ENCODE measurements at places on chromosomes 11 and 22.

DNA sequence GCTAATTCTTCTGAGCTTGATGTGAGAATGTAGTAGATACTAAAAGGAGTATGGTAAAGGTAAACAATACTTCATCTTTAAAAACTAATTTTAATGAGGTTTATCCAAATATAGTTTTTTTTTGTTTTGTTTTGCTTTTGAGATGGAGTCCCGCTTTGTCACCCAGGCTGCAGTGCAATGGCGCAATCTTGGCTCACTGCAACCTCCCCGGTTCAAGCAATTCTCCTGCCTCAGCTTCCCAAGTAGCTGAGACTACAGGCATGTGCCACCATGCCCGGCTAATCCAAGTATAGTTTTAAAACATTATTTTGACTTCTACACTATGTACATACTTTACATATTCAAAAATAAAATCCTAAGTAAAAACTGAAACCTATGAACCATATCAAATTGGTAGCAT is 4.1 kb downstream of the ZBTB44 start:
- DNase-seq, result no peak

DNA sequence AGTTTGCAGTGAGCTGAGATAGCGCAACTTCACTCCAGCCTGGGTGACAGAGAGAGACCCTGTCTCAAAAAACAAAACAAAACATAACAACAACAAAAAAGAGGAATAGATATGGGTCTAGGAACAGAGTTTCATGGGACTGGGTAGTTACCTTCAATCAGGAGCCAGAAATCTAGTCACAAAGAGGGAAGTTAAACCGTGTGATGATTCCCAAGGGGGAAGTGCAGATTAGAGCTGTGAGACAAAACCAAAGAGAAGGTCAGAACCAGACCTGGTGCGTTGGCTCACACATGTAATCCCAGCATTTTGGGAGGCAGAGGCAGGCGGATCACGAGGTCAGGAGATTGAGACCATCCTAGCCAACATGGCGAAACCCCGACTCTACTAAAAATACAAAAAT is 42.1 kb upstream of the LARGE1 start:
- DNase-seq, result no peak

DNA sequence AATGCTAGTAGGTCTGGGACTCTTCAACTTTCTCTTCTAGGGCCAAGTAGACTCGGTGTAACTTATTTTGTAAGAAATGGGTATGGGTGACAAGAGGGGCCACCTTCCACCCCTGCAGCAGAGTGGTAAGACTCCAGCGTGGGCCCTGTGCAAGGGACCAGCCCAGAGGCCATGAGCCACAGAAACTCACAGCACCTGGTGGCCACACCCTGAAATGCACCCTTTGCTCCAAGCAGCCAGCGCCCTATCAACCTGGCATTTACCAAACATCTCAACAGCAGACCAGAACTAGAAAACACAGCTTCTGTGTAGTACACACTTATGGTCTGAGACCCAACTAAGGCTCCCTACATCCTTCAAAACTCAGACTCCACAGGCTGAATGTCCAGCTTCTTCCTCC is 5.7 kb downstream of the CDCA5 start:
- peak; percentile 12 for DNase-seq

DNA sequence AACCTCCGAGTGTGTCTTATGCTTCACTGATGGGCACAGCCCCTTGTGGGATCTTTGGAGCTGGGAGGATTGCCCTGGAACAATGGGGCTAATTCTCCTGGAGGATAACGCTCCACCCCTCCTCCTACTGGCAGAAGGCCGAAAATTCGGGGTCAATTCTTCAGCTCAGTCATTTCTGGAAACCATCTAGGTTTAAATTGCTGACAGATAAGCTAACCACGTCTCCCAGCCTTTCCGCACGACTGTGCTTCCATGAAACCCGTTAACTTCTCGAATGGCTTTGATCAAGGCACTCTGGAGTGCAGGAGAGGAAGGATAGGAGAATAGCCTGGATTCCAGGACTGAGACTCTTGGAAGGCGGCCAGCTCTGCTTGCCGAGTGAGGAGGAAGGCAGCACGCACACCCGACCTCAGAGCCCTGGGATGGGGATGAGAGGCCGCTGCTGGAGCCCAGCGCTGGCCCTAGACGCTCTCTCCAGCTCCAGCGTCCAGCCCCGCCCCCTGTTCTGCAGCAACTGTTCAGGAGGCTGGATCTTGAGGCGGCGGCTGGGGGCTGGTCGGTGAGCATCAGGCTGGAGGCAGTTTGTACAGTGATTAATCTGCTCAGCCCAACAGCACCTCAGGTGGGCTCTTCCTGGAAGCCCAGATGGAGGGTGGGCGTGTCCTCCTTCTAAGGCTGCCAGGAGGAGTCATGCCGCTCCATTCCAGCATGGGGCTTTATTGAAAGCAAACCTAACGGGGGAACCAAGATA is 176.7 kb upstream of the NCAM1 start:
- peak; percentile 95 for DNase-seq

GRCh38 chr11:11218629-11218986 is 134.4 kb downstream of the CSNK2A3 start:
- DNase-seq, result no peak

DNA sequence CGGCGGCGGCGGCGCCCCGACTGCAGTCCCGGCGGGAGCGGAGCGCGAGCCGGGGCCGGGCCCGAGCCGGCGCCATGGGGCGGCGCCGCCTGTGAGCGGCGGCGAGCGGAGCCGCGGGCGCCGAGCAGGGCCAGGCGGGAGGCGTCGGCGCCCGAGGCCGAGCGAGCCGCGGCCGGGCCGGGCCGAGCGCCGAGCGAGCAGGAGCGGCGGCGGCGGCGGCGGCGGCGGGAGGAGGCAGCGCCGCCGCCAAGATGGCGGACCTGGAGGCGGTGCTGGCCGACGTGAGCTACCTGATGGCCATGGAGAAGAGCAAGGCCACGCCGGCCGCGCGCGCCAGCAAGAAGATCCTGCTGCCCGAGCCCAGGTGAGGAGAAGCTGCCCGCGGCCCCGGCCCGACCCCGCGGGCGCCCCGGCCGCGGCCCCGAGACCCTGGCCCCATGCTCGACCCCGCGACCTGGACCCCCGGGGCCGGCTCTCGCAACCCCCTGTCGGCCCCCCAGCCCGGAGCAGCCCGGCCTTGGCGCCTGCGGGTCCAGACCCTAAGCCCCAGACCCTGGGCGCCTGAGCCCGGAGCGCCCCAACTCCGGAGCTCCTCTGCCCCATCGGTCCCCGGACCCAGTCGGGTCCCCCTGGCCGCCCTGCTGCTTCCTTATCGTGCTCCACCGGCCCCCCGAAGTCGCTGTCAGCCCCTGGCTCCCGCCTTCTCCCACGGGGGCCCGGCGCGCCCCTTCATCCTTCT is at the start of gene GRK2:
TSS of gene GRK2 (plus strand) at position 25 of the 739 bp plus-strand sequence. CDS start at position 252, 227 bp downstream.
- peak; percentile 50 for DNase-seq

- no peak for DNase-seq
These were observed 16.8 kb upstream of the ACCSL start for GRCh38 chr11:44030996-44031395.

DNA sequence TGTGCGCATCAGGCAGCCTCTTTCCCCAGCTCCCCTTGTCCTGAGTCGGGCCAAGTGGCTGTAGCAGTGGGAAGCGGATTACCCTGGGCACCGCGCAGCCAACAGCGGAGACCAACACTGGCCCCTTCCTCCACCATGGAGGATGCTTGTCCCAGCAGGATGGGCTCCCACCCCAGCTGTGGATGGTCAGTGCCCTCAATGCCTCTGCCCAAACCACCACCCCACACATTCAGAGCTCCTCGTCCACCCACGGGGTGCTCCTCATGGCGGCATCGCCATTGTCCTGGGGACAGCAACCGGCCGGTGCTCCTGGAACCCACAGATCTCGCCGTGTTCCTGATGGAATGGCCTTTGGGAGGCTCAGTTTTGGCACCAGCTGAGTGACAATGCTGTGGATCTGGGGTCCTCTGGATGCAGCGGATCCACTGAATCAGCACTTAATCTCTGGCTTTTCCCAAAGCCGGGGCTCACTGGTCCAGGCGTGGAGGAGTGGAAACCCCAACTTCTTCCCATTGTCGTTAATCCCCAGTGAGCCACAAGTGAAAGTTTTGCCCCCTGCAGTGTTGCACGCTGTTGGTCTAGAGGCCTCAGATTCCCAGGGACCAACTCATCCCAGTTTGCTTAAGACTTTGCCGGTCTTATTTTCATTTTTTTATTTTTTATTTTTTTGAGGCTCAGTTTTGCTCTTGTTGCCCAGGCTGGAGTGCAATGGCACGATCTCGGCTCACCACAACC is 4.1 kb upstream of the B4GALNT4 start:
- DNase-seq, result no peak

DNA sequence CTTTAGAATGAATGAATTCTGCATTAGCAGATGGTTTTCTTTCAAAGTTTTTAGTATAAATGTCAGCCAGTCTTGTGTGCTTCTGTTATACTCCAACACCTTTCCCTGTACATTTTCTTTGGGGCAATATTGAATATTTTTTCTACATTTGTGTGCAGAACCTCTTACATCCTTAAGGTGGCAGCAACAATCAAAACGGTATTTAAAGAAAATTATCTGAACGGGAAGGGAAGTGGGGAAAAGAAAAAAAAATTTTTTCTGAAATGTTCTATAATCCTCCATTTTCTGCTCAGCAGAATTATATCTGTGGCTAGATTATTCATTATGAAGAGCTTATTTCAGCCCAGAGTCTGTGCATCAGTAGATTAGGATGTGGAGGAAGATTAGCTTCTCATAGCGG is 347.3 kb upstream of the RAG2 start:
- DNase-seq, result peak; percentile 13

GRCh38 chr11:74255741-74256375 is 55.6 kb downstream of the P4HA3 start:
- peak; percentile 62 for DNase-seq

DNA sequence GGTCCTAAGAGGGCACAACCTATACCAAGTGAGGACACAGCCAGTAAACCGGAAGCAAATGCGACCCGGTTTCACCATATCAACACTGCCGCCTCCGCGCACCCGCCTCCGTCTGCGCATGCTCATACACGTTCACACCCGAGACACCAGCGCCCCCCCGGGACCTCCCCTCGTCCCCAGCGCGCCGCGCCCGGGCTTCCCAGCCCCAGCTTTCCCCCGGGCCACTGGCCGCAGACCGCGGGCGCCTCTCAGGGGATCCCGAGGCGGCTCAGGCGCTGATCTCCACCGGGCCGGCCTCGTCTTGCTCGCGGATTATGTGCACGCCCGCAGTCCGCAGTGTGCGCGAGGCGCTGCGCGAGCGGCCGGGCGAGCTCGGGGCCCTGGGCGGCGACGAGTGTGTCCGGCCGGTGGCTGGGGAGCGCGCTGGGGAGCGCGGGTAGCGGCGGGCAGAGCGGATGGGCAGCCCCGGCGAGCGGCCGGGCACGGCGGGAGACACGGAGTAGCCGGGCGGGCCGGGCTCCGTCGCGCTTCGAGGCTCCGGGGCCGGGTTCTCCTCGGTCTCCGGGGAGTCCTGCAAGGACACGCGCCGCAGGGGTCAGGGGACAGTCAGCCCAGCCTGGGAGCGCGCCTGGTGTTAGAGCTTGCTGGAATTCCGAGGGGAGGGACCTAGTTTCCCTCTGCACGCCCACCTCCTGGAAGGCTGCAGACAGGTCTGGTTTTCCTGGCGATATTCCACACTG is 2.0 kb downstream of the HEPN1 start:
- DNase-seq, result peak; percentile 79

DNA sequence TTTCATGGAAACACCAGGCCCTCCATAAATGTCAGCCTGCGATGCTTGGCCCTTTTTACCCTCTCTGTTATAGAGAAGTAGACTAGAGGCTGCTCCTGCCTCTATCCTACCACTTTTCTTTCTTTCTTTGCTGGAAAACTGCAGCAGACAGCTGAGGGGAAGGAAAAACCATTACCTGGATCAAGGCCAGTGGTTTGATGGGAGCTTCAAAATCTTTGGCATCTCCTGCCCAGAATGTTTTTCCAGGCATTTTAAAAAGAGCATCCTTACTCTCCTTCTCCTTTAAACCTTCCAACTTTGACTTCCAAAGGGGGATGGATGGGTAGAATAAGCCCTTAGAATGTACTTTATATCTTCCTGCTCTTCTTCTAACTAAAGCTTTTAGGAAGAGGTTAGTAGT is 44.9 kb downstream of the EXT2 start:
- no peak for DNase-seq

DNA sequence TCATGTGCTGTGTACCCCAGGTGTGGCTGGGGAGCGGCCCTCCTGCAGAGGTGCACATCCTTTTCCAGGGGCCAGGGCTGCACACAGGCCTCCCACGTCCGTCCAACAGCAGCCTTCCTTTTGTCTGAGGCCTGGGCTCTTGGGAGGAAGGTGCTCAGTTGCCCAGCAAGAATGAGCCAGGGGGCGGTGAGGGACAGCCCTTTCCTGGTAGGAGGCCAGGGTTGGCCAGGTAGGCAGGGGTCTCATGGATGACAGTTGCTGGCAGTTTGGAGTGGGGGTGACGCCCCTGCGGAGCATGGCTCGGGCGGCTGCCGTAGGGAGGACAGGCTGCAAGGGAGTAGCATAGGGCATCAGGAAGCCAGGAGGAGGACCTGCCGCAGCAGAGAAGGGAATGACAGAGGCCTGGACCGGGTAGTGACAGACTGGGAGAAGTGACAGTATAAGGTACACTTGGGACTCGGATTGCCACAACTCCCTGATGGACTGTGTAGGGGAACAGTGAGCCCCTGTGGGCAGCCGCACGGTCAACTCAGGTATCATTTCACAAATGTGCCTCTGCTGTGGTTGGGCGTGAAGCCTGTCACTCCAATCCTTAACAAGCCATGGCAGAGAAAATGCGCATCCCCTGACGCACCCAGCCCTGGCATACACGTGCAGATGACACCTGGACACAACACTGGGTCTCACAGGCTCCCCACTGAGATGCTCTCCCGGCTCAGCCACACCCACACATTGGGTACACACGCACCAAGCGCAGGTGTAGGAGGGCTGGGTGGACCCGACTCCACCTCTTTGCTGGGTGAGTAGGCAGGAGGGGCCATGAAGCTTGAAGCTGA is 79.7 kb downstream of the DGCR2 start:
- no peak for DNase-seq

- no peak for DNase-seq
These were observed 210.4 kb upstream of the PITPNB start for GRCh38 chr22:28129319-28129962.
